Esophagus squamous epithelium (tissue), 5 donors: ENCODE measurements at places on chromosomes 2 and 18.

GRCh38 chr2:10140841-10141610, 18.5 kb downstream of the RRM2 start:
- DNase-seq = no peak

DNA sequence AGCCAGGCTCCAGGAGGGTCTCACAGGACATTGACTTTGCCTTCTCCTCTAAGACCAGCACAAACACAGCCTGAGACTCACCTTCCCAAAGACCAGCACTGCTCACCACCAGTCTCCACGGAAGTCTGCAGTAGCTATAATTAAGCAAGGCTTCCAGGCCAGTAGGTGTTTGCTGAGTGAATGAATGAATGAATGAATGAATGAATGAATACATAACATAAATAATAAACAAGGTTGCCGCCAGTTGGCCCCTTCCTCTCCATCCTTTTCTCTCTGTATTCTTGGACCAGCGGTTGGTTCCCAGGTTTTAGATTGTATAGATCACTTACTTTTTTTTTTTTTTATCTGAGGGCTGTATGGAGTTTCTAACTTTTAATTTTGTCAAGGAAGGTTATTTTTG, 222.4 kb upstream of the ID2 start:
- DNase-seq = no peak

- no peak for DNase-seq
Observed at GRCh38 chr2:227608561-227609338, 5.9 kb downstream of the SCYGR3 start.

GRCh38 chr2:19256121-19256601, 102.3 kb downstream of the OSR1 start:
- no peak for DNase-seq

GRCh38 chr2:73828389-73828817, 358 bp upstream of the STAMBP start:
- no peak for DNase-seq
